ENCODE measurements at places on chromosomes 5 and 9. TPM values are rescaled to one million over a fixed set of nuclear protein-coding genes. Genes with fewer than 3 reads are reported as not detected.

GRM6 gene
- total RNA-seq: not detected

SPATA6L gene
- 1.4 TPM for total RNA-seq

ECSCR gene
- total RNA-seq: 17.4 TPM

KIF4B gene
- not detected for total RNA-seq

SYK gene
- 11.8 TPM for total RNA-seq

DNA sequence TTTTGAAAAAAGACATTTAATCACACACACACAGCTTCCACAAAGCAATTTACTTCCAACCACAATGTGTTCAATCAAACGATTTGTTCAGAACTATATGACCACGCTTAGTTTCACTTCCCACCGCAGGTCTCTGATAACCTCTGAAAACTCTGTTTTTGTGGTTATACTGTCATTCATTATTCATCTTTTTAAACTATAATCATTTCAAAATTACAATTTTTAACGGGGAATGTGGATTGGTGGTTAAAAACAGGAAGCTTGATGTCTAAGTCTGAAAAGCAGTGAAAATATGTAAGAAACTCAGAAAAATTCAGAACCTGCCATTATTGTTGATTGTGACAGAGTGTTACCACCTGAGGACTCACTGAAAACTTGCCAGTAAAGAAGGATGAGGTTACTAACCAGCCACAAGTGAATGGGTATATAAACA lies 12.7 kb upstream of the TMEM174 start:
- no peak for DNase-seq

DNA sequence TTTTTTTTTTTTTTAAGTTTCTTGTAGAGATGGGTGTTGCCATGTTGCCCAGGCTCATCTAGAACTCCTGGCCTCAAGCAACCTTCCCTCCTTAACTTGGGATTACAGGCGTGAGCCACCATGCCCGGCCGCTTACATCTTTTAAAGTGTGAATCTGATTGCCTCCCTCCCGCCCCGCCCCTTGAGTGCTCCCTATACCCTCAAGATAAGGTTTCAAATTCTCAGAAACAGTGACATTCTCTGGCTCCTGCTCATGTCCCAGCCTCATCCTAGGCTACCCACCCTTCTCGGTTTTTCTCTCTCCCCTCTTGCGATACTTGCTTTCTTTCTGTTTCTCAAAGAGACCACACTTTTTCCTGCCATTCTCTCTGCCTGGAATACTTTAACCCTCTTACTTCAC lies 12.4 kb downstream of the MORN5 start:
- no peak for DNase-seq

DNA sequence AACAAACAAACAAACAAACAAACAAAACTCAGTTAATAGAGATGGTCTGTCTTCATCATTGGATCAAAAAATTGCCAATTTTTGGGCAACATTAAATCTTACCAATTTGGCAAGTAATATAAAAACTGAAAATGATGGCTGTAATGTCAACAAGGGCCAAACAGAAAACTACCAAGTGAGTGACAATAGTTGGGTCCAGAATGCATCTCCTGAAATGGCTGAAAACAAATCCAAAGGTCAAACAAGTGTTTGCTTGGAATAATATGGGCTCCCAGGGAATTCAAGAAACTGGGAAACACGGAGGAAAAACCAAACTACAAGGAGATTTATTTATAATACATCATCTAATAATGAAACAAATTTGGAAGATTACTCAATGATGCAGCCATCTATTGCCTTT lies 25.1 kb downstream of the BAAT start:
- no peak for DNase-seq

All from breast epithelium (tissue), 4 donors.